Esophagus squamous epithelium (tissue), 5 donors: ENCODE measurements at places on chromosomes 2 and 18. TPM values are rescaled to one million over a fixed set of nuclear protein-coding genes. Genes with fewer than 3 reads are reported as not detected.

Gene PNKD
- 29.5 TPM for total RNA-seq

- no peaks in the 10 kb centered on the region for H3K36me3 ChIP-seq
- no peak for DNase-seq
- H3K4me1 ChIP-seq, result peaks cover 16% of the 10 kb centered on the region
- H3K4me3 ChIP-seq, result no peak overlapping the region
Measured at GRCh38 chr2:17583646-17584045, 43.1 kb downstream of the VSNL1 start.

DNA sequence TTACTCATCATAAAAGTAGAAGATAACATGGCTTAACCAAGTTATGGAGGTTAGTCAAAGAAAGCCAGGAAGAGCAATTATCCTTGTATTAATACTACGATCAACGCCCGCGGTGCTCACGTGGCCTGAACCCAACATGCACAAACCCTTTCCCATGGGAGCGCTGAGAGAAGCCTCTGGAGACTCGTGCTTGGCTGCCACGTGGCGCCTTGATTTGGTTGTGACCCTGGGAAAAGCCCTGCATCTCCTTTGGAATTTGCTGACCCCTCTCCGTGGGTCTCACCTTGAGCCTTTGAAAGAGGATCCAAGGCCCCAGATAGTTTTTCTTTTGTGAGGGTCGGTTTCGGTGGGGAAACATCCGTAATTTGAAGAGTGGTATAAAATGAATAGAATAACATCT is 255.6 kb downstream of the DCDC2C start:
- DNase-seq, result no peak
- no peak overlapping the region for H3K4me3 ChIP-seq
- H3K4me1 ChIP-seq, result no peaks in the 10 kb centered on the region
- H3K27me3 ChIP-seq, result no peaks in the 10 kb centered on the region

Gene RBM44
- total RNA-seq, result 0.18 TPM

GRCh38 chr2:22196806-22197205 is 1073.0 kb downstream of the TDRD15 start:
- H3K4me1 ChIP-seq, result no peaks in the 10 kb centered on the region
- no peak for DNase-seq
- H3K27ac ChIP-seq, result no peak overlapping the region
- H3K4me3 ChIP-seq, result no peak overlapping the region
- H3K36me3 ChIP-seq, result no peaks in the 10 kb centered on the region
- H3K27me3 ChIP-seq, result no peaks in the 10 kb centered on the region

DNA sequence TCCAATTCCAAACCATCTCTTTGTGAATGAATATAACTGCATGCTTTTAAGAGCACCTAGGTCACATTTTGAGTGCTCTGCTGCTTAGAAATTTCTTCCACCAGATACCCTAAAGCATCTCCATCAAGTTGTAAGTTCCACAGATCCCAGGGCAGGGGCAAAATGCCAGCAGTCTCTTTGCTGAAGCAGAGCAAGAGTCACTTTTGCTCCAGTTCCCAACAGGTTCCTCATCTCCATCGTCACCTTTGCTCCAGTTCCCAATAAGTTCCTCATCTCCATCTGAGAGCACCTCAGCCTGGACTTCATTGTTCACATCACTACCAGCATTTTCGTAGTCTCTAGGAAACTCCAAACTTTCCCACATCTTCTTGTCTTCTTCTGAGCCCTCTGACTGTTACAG is 116.7 kb upstream of the ALKAL2 start:
- H3K4me1 ChIP-seq, result no peaks in the 10 kb centered on the region
- no peak for DNase-seq
- no peak overlapping the region for H3K27ac ChIP-seq
- no peaks in the 10 kb centered on the region for H3K27me3 ChIP-seq
- no peaks in the 10 kb centered on the region for H3K36me3 ChIP-seq

- DNase-seq, result no peak
- H3K4me1 ChIP-seq, result peaks cover 13% of the 10 kb centered on the region
- H3K27ac ChIP-seq, result no peak overlapping the region
Measured at GRCh38 chr2:216505133-216506106, 6.8 kb downstream of the RPL37A start.

Gene ANKRD62
- 0.97 TPM for total RNA-seq

DNA sequence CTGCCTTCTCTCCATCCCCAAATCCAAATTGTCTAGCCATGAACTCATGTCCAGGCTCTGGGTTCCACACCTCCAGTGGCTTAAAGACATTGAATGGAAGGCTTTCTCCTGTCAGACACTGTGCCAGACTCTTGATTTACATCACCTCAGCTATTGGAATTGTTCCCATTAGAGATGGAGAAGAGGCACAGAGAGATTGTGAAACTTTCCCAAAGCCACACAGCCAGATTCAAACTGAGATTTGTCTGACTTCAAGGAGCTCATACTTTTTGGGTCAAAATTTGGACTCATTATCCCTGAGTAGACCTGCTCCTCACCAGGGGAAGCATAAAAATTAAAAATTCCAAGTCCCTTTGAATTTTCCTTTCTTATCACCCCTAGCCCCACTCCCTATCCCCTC is 18.9 kb upstream of the MYO3B start:
- no peak overlapping the region for H3K27ac ChIP-seq
- H3K4me3 ChIP-seq, result no peak overlapping the region
- no peaks in the 10 kb centered on the region for H3K27me3 ChIP-seq
- DNase-seq, result no peak
- H3K36me3 ChIP-seq, result no peaks in the 10 kb centered on the region
